Stimulated activated CD8-positive, alpha-beta memory T cell treated with anti-CD3 and anti-CD28 coated beads, Interleukin-7, amount 100 ng/mL, for 1 hour (primary cell): ENCODE measurements at places on chromosomes 4 and X.

GRCh38 chrX:78063687-78064086 is 40.4 kb upstream of the PGK1 start:
- no peak for DNase-seq

- DNase-seq, result no peak
Measured at GRCh38 chrX:13357925-13358324, 38.1 kb upstream of the ATXN3L start.

DNA sequence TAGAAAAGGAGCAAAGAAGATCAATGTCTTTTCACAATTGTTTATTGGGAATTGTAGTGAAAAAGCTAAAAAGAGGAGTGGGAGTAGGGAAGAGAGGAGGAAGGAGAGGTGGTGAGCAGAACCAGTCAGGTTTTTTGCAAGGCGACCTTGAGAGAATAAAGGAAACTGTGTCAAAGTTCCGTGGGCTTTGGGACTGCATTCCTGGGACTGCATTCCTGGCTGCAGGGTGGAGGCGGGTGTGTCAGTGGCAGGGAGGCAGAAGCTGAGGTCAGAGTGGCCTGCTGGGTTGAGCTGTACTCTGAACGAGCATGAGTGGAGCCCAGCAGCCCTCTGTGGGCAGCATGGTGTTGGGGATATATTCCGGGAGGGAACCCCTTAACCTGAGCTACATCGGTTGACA is 66.8 kb upstream of the UCP1 start:
- DNase-seq, result no peak

- no peak for DNase-seq
Measured at GRCh38 chr4:26765515-26765914, 95.1 kb upstream of the STIM2 start.

DNA sequence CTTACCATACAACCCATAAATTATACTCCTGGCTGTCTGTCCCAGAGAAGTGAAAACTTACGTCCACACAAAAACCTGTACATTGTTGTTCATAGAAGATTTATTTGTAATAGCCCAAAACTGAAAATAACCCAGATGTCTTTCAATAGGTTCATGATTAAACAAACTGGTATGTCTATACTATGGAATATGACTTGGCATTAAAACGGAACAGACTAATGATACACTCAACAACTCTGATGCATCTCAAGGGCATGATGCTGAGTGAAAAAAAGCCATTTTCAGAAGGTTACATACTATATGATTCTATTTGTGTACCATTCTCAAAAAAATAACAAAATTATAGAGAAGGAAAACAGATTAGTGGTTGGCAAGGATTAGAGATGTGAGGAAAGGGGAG is 11.6 kb upstream of the MND1 start:
- DNase-seq, result no peak

DNA sequence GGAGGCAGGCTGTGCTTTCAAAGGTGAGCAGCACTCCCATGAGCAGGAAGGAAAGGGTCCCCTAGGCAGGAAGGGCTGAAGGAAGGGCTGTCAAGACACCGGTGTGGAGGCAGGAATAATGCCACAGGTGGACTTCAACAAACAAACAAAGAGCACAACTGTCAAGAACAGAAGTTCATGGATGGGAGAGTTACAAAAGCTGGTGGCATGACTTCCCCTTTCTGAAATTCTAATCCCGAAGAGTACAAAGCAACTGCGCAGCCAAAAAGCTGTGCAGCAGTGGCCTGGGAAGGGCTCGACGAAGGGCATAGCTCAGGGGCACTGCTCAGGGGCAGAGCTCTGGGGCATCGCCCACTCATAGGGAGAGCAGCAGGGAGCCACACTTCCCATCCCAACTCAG is 582.3 kb upstream of the DIPK2B start:
- DNase-seq, result no peak

- DNase-seq, result no peak
Measured at GRCh38 chrX:21700967-21701366, 42.8 kb upstream of the KLHL34 start.

- DNase-seq, result no peak
Measured at GRCh38 chr4:138494931-138495330, 252.8 kb upstream of the SLC7A11 start.

DNA sequence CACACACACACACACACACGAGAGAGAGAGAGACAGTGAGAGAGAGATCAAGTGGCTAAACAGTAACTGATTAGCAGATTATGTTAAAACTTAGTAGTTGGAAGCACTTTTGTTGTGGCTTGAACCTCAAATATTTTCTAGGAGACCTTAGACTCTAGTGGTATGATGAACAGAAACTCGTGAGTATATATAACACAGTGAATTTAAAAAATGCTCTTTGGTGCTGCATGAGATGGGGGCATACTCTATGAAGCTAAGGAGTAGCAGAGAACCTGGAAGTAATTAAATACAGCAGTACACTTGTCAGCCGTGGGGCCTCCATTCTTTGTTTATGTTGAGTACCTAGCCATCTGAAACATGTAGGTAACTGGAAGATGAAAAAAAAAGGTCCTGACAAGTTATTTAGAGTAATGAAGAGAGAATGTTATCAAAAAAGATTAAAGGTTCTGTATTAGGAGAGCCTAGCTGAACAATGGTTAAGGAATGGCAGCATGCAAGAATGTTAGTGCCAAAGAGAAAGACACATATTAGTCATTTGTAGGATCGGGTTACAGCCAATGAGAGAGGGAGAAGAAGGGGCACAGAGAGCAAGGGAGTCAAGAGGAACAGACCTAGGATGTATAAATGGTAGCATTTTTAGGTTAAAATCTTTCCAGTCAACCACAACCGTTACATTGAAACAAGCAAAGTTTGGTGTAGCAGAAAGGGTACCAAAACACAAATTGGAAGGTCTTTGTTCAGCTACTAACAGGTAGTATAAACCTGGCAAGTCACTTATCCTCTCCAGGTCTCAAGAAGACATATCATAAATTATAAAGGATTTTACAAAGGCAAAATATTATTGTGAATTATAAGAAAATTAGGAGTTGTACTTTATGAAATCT is 316.7 kb upstream of the DIPK2B start:
- no peak for DNase-seq

DNA sequence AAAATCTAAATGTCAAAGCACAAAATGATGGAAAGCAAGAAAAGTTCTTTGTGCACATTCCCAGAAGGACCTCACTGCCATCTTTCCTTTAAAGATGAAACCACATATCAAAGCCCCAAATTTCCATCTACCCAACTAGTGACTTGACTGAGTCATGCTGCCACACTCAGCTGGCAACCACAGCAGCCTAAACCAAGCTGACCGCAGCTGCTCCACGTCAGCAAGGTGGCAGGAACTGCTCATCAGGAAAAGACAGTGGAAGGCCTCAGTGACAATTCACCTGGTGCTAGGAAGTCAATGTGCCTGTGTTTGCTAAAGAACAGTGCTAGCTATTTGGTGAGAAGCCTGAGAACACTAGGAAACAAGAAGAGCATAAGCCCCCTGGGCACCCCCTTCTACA is 26.1 kb downstream of the ACOX3 start:
- DNase-seq, result no peak

- no peak for DNase-seq
Measured at GRCh38 chrX:22674932-22675331, 324.8 kb upstream of the DDX53 start.
